Brain (organoid and tissue), 16 donors: ENCODE measurements at places on chromosomes 2 and 18. TPM values are rescaled to one million over a fixed set of nuclear protein-coding genes. Genes with fewer than 3 reads are reported as not detected.

The MLPH gene
- 2.8 TPM for polyA plus RNA-seq

The LOXHD1 gene
- polyA plus RNA-seq: not detected

The DTNB gene
- polyA plus RNA-seq: 60.5 TPM

The IL36RN gene
- not detected for polyA plus RNA-seq
